Kidney tubule cell (primary cell): ENCODE measurements at places on chromosomes 1 and 21.

GRCh38 chr1:161100556-161100955 lies 2.4 kb downstream of the KLHDC9 start:
- no peak for DNase-seq

DNA sequence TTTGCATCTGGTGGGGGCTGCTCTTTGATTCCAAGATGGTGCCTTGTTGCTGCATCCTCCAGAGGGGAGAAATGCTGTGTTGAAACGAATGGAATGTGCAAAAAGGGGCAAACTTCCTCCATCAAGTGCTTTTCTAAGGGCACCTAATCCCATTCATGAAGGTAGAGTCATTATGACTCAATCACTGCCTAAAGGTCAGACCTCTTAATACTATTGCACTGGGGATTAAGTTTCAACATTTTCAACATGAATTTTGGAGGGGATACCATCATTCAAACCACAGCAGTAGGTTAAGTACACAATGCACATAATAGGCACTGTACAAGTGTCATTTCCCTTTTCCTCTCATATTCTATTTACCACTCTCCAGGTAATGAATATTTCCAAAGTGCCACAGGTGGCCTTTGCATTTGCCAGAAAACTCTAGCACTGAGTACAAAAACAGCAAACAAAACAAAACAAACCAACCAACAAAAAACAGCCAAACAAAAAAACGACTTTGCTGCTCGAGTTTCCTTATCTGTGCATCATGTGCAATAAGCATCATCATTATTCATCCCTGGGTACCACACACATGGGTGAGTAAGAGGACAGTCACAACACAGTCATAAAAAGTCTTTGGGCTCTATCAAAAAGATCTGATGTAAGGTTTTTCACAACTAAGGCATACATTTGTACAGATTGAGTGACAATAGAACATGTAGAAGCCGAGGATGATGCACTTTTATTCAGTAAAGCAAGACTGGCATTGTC lies 42.5 kb downstream of the IFI44 start:
- peak; percentile 60 for DNase-seq

DNA sequence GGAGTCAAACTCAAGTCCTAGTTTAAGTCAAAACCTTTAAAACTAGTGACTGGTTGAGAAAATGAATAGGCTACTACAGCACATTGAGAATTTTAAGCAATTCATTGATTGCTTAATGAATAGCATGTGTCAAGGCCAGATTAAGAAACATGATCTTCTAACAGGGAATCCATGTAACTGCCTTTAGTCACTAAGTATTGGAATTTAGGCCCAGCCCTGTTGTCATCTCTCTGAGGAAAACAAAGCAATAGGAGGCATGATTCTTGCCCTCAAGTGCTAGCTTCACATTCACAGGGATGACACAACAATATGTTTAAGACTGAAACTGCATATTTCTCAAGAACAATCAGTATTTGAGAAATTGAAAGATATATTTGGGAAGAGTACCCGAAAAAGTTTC lies 70.0 kb upstream of the PTGS2 start:
- DNase-seq, result no peak

GRCh38 chr1:76835203-76835602 lies 32.1 kb upstream of the ST6GALNAC5 start:
- peak; percentile 58 for DNase-seq

GRCh38 chr1:92154934-92155333 lies 62.8 kb upstream of the C1orf146 start:
- DNase-seq, result no peak

GRCh38 chr1:226476648-226477319 lies 68.9 kb upstream of the PARP1 start:
- DNase-seq, result no peak

- DNase-seq, result peak; percentile 80
Measured at GRCh38 chr1:3668585-3669300, 16.4 kb downstream of the TP73 start.

DNA sequence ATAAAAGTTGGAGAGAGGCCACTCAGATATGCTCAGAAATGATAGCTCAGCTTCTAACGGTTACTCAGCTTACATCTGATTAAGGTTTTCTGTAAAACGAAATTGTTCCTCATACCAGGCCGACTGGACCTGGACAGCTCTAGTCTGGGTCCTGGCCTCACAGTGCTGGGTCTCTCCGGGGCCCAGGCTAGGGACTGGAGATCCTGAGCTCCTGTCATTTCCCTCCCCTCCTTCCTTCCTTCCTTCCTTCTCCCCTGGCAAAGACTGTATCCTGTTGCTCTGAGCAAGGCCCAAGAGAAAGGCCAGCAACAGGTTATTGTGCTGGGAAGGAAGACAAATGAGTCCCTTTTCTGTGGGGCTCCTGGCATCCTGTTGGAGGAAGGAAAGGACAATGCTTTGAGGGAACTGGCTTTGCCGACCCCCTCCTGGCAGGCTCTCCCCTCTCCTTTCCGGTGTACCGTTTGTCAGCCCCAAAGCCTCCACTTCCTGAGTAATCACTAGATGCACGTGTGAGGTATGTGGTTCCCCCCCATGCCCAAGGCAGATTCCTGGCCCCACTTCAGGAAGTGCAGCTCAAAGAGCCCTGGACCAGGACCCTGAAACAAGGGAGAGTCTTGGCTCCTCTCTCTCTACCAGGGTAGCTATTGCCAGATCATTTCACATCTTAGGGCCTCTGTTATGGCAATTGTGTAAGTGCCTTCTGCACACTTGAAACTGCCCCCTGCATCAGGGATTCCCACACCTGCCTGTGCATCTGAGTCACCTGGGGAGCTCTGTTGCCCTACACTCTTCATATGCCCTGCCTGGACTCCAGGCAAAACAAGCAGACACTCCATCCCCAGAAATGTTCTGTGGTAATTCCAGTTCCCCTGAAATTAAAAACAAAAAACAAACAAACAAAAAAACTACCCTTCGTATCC lies 212.7 kb upstream of the FGGY start:
- DNase-seq, result peak; percentile 50

- no peak for DNase-seq
Measured at GRCh38 chr1:110243146-110243545, 33.0 kb downstream of the KCNC4 start.

DNA sequence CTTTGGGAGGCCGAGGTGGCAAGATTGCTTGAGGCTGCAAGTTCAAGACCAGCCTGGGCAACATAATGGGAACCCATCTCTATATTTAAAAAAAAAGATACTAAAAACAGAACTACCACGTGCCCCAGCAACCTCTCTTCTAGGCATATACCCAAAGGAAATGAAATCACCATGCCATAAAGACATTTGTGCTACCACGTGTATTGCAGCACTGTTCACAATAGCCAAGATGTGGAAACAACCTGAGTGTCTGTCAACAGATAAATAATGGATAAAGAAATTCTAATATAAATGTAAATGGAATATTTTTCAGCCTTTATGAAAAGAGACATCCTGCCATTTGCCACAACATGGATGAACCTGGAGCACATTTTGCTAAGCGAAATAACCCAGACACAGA lies 128.6 kb downstream of the PCNX2 start:
- no peak for DNase-seq

DNA sequence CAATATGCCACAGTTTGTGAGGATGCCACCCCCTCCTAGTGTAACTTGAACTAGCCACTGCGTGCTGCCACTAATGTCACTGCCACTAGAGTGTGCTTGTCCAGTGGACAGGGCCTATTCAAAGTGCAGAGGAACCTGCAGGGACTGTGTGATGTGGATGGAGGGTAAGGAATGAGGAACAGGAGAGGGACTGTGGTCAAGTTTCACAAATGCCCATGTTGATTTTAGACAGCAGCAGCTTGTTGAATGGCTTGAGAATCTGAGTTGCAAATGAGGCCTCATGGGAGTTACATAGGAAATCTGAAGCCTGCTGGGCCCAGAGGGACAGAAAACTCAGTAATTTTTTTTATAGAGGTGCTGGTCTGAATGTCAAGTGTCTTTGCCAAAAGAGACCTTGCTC lies 112.3 kb downstream of the HHAT start:
- DNase-seq, result peak; percentile 64

DNA sequence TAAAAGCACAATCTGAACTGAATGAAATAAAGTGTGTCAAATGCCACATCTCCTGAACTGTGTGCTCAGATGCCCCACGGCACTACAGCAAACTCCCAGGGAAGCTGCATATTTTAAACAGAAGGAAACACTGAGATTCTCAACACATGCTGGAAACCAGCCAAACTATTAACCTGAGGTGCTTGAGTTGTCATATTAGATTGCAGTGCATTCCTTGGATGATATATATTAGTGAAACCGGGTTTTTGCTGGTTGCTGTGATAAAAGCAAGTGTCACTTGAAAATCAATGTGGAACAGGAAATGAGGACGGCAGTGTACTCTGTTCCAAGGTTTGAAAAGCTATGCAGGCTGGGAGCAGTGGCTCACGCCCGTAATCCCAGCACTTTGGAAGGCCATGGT lies 8.7 kb downstream of the SYNJ1 start:
- DNase-seq, result peak; percentile 51

- peak; percentile 47 for DNase-seq
Measured at GRCh38 chr1:204975568-204976235, 67.3 kb upstream of the CNTN2 start.

DNA sequence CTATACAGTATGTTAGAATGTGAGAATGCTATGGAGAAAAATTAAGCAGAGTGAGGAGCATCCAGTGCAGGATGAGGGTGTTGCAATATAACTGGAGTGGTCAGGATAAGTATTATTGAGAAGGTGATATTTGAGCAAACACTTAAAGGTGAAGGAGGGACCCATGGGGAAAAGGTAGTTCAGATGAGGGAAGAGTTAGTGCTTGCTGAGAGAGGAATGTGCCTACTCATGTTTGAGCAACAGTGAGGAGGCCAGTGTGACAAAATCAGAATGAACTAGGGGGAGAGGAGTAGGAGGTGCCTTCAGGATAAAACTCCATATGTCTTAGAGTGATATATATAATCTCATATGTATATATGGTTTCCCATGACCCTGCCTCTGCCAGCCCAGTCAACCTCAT lies 6.2 kb upstream of the TRIM45 start:
- DNase-seq, result no peak

DNA sequence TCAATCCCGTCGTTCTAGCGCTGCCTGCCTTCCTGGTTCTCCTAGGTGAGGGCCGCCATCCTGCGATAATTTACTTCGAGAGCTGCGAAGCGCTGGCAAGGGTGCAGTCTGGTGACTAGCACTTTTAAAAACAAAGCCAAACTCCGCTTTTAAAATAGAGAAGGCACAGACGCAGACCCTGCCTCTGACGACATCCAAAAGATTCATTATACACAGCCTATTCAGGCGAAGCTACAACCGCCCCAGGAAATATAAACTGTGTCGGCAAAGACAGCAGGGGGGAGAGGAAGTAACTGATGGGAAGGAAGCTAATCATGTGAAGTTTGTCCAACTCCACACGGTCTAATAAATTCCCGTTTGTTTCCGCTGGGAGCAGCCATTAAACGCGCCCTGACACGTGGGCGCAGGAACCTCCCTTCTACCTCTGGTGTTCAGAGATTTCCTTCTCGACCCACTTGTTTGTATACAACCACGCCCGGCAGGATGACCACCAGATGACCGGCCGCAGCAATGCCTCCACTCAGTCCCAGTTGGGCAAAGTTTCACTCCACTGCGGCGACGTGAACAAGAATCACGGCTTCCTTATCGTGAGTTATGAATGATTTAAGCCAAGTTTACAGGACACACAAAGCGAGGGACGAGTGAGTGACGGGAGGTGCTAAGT lies 1.3 kb downstream of the GNG12 start:
- DNase-seq, result peak; percentile 89

- DNase-seq, result no peak
Measured at GRCh38 chr1:177476676-177477075, 305.9 kb downstream of the BRINP2 start.

DNA sequence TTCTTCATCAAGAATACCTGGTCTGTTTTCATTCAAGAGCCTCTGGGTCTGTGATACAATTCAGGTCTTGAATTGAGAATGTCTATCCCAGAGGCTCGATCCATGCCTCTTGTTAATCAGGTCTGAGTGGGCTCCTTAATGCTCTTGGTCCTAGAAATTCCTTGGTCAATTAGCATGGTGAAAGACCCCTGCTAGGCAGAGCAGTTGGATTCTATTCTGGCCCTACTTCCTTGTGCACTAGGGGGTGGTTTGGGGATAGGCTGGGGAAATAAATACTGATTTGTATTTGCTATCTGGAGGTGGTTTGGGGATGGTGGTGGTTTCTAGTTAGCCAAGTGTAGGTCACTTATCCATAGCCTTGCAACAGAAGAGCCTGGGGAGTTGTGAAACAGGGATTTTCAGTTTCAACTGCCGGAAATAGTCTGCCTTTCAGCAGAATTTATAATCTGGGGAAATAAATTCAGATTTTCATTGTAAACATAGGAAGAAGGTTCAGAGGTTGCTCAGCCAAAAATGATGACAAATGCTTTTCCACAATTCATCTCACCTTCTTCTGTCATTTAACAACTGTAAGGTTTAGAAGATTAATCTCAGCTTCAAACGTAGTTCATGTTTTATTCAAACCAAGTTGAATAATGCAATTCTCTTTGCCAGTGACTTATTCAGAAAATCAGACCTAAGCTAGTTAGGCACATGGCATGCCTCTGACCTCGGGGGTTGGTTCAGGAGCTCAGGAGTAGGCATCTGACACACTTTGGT lies 22.2 kb upstream of the SCAF4 start:
- DNase-seq, result no peak

DNA sequence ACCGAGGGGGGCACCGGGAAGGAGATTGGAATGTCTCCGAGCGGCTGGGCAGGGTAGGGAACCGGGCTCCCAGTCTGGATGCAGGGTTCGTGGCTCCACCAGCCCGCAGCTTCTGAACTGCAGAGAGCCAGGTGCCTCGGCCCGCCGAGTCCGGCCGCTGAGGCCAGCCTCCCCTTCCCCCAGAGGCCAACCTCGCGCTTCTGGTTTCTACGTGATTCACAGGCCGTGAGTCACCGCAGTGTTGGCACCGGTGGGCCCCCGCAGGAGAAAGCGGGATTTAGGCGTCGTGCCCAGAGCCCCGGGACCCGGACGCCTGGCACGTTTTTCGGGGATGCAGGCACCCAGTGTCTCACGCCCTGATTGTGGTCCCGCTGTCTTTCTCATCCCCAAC lies 458 bp downstream of the CRABP2 start:
- peak; percentile 89 for DNase-seq

DNA sequence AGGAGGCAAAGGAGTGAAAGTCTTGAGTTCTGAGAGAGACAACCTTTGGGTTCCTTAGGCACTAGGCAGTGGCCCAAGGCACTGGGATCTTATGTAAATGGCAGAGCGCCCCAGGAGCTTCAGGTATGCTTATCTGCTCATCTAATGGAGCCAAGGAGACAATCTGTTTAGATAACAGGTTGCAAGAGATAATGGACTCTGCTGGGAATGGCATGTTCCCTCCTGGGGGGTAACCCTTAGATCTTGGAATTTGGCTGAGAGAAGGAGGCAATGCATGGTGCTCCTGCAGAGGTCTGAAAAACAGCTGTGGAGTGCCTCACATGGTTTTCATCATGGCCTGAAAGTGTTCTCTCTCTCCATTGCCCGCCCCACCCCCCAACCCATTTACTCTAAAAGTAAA lies 44.1 kb upstream of the WLS start:
- DNase-seq, result no peak

DNA sequence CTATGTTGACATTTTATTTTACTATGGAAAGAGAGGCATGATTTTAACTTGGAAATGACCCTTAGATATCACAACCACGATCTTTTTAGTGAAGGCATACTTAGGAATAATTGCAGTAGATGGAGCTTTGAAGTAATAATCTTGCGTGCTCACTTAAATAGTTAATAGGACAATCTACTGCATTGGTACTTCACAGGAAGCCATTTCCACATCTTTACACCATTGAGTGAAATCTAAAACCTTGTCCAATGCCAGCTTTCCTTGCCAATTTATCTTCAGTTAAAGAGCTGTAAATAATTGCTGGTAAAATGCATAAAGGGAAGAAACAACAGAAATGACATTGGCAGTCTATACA lies 586.3 kb downstream of the ADGRL2 start:
- DNase-seq, result no peak

- no peak for DNase-seq
Measured at GRCh38 chr1:179709841-179710329, 33.2 kb upstream of the FAM163A start.
